Jurkat, Clone E6-1 (cell line): ENCODE measurements at places on chromosomes 12 and 14.

DNA sequence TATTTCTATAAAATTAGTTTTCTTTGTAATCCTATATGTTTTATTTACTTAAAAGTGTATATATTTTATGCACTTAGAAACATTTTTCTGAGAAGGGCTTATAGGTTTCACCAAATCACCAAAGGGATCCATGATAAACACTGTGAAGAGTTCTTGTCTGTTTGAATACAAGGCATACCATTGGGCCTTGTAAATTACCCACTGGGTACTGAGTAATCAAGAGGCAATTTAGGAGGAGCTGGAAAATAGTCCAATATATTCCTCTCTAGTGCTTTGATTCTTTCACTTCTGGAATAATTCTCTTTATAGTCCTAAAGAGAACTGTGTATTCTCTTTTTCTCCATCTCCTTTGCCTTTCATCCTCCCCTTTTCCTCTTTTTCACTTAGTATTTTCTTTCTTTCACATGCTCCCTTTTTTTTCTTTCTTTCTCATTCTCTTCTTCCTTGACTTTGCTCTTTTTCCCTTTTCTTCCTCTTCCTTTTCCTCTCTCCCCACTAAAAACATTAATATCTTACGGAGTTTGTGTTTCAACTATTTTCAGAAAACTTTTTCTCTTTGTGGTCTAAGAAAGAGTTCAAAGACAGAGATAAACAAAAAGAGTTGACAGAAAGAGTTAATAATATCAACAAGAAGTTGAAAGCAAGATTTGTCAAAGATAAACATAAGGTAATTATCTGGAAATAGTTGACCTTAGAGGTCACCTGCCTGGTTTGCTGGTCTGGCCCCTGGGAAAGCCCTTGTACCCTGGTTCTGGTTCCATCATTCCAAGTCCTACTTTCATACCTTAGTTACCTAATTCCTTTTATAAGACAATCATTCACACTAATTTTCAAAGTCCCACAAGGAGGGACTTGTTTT, 435.3 kb downstream of the RAD51B start:
- DNase-seq = no peak

GRCh38 chr14:84856751-84857534, 673.0 kb upstream of the FLRT2 start:
- no peak for DNase-seq

DNA sequence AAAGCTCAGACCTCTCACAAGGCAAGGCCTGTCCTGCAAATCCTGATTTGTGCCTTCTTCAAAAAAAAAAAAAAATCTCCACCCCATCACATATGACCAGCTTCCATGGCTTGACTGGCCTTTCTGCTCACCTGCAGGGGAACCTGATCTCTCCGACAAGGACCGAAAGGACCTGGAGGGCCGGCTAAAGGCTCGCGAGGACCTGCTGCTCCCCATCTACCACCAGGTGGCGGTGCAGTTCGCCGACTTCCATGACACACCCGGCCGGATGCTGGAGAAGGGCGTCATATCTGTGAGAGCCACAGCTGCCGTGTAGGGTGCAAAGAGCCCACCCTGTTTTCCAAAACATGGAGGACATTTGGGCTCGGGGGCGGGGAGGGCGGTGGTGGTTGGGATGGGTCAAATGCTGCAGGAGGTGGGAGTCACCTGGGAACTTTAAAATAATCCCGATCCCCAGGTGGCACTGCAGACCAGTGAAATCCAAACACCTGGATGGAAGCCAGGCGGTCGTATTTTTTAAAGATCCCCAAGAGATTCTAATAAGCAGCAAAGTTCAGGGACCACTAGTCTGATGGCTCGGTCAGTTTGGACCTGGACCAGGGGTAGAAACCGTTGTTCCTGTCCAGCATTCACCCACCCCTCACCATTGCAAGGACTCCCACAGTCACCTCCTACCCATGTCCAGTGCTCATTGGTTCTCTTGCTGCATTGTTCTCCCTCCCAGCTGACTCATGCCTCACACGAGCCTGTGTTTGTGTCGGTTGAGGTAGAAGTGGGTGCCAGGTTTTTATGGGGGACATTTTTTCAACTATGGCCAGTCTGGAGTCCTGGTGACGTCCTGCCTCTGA, 44.8 kb downstream of the FOXN4 start:
- DNase-seq = peak; percentile 64

GRCh38 chr14:72774141-72774540, 119.8 kb downstream of the DPF3 start:
- DNase-seq = no peak

DNA sequence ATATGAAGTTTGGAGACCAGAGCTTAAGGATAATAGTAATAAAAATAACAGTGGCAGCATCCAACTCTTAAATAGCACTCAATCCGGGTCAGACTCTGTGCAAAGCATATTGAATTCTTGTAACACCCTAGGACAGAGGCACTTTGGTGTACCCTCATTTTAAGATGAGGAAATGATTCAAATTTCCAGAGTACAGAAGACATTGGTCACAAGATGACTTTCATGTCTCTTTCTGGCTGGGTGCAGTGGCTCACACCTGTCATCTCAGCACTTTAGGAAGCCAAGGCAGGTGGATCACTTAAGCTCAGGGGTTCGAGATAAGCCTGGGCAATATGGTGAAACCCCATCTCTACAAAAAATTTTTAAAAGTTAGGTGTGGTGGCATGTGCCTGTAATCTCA, 235.8 kb downstream of the SLC15A4 start:
- no peak for DNase-seq

DNA sequence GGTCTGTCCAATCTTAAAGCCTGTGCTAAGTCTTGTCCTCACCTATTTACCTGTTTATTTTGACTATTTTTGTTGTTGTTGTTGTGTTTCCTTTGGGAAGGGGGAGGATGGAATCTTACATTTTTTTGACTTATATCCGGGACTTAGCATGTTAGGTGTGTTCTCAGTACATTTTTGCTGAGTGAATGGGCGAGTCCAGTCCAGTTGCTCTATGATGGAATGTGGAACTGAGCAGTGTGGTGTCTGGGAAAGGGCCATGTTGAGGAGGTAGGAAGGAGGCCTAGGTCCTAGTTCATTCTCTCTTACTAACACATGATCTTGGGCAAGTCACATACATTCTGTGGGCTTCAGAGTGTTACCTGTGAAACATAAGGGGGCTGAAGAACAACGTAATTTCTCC, 80.9 kb upstream of the SLC38A2 start:
- no peak for DNase-seq

DNA sequence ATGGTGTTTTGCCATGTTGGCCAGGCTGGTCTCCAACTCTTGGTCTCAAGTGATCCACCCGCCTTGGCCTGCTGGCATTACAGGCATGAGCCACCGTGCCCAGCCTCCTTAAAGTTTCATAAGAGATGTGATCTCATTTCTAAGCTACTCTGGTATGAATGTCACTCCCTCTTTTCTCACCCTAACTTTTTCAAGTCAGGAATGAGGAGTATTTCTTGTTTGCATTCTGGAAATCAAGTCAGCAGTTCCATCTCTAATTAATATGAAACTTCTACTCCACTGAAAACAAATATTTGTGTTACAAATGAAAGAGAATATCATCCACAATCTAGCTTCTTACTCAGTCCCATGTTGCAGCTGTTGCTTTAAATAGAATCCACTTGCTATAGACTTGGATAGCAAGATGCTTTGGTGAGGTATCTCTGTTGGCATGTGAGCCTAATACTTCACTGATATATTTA, 61.3 kb downstream of the ARF6 start:
- DNase-seq = no peak

DNA sequence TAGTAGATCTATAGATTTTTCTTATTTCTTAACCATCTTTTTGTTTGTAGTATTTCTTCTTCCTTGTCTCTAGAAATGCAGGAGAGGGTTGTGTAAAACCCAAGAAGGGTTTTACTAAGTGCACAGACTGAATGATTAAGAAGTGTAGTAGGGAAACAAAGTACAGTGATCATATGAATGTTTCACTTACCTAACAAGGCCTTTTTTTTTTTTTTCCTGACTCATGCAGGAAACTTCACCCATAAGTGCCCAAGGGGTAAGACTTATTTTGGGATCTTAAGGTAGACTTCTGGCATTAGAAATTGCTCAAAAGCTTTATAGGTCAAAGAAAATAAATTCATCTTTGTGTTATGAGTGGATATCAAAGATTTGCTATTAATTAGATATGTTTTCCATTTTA, 10.2 kb downstream of the SCN8A start:
- no peak for DNase-seq

GRCh38 chr14:68598621-68599447, 194.0 kb downstream of the ZFP36L1 start:
- no peak for DNase-seq

- no peak for DNase-seq
These were observed 117.4 kb downstream of the DICER1 start for GRCh38 chr14:95039993-95040348.

GRCh38 chr12:14883686-14884085, 2.0 kb downstream of the MGP start:
- DNase-seq = no peak

DNA sequence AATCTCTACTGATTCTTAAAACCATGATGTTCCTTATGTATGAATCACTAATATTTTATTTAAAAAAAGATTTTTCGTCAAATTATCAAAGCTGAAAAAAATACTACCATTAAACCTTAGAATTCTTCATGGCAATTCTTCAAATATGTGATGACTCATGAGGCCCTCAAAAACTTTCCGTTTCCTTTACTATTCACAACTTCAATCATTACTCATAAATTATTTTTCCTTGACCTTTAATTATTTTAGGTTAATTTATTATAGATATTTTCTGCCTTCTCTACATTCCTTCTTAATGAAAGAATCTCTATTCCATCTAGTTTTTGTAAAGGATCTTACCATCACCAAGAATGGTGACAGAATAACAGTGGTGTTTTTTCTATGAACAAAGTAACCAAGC, 162.1 kb upstream of the SOX5 start:
- no peak for DNase-seq

DNA sequence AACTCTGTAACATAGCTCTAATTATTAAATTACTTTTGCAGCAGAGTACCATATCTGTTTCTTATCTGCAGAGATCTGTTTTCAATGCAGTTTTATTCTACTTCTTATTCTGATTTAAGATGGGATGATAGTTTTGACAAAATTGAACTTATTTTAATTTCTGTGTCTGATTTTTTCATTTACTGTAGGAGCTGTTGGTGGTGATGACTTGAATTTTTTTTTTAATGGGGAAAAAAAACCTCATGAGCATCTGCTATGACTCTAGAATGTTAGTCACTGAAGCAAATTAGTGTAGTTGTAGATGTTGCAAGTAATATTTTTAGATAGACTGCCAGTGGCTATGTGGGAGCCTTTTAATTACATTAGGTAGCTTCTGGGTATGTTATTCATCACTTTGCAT, 23.4 kb downstream of the DNM1L start:
- no peak for DNase-seq

- DNase-seq = no peak
These were observed 44.4 kb upstream of the GSG1 start for GRCh38 chr12:13147688-13148484.

GRCh38 chr14:31536201-31536960, 24.8 kb upstream of the NUBPL start:
- no peak for DNase-seq

GRCh38 chr12:32084017-32084688, 22.5 kb upstream of the BICD1 start:
- DNase-seq = no peak

DNA sequence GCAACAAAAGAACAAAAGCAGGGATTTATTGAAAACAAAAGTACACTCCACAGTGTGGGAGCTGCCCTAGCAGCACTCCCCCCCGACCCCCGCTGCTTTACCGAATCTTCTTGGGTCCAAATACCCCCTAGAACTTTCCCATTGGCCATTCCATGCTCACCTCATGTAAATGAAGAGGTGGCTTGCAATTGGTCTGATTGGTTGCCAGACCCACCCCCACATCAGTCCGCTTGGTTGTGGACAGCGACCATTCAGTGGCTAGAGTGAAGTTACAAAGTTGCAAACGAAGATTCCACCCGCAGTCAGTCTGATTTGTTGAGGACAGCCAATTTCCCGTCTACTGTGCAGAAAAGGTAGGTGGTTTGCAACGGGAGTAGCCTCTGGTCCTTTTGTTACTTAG, 3.9 kb downstream of the STYX start:
- no peak for DNase-seq

DNA sequence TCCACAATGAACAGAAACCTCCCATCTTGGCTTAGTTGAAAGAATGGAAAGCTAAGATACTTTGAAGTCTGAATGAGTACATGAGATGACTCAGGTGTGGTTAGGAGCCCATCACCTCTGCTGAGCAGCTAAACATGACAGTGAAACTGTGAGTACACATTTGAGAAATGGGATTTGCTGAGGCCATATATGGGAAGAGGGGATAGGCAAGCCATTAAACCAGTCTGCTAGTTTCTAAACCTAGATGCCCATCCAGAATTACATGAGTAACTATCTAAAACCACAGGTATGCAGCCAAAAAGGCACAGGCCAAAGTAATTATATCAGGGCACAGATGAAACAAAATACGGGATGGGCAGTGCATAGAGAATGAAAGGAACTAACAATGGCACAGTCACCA, 41.2 kb downstream of the NKX2-1 start:
- DNase-seq = no peak

DNA sequence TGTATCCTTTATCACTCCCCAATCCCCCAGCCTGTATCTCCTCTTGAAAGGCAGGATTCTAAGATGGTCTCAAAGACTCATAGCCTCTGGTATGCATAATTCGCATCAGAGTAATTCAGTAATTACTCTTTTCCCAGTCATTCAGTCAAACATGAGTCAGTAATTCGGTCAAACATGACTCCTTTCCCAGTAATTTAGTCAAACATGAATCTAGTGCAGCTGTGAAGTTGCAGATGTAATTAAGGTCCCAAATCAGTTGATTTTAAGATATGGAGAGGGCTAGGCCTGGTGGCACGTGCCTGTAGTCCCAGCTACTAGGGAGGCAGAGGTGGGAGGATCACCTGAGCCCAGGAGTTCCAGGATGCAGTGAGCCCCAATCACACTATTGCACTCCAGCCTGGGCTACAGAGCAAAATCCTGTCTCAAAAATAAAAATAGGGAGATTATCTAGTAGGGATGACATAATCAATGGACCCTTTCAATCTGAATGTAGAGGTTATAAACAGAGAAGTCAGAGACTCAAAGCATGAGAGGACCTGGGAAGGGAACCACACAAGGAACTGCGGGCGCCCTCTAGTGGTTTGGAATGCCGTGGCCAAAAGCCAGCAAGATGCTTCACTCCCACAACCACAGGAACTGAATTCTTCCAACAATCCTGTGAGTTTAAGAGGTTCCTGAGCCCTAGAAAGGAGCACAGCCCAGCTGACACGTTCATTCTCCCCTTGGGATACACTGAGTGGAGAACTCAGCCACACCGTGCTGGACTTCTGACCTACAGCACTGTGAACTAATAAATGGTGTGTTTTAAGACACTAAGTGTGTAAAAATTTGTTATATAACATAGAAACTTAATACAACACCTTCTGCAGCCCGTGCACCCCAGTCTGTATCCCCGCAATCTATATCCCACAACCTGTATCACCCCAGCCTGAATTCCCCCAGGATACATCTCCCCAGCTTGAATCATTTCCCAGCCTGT, 14.3 kb upstream of the ARMH4 start:
- DNase-seq = peak; percentile 45

- DNase-seq = peak; percentile 84
These were observed at the start of gene TIGAR for GRCh38 chr12:4320853-4321701. Gene TIGAR (plus strand): TSS chr12:4321213. CDS start chr12:4321272, 59 bp downstream.

GRCh38 chr14:84273181-84273580, 1256.8 kb upstream of the FLRT2 start:
- no peak for DNase-seq

- peak; percentile 38 for DNase-seq
These were observed 125.8 kb downstream of the KTN1 start for GRCh38 chr14:55705651-55706364.
